ENCODE measurements at places on chromosomes 2 and 18.

DNA sequence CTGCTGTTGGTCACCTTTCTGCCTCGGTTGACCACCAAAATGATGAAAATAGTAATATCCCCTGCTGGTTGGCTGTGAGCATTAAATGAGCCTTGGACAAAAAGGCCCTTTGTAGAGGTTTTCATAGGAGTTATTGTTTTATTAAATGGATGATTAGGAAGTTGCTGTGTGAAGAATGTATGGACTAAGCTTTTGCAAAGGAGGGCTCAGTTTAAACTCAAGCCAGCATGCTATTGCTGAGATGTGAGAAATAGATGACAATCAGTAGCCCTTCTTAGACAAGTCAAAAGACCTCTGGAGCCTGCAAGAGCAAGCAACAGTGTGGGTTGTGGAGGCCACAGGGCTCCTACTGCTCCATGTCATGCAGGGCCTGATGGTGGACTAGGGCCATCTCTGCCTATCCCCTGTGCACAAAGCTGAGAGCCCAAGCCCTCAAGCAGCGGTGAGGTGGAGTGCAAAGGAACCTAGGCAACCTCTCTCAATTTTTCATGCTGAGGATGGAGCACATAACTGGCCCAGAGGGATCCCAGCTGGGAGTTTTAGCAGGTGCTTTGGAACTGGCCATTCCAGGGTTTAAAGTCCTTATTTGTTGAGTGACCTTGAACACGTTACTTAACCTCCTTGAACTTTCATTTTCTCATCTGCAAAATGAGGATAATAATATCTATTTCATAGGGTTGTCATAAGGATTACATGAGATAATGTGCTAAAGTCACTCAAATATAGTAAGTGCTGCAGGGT lies 37.1 kb downstream of the FOSL2 start:
- no peak for DNase-seq

DNA sequence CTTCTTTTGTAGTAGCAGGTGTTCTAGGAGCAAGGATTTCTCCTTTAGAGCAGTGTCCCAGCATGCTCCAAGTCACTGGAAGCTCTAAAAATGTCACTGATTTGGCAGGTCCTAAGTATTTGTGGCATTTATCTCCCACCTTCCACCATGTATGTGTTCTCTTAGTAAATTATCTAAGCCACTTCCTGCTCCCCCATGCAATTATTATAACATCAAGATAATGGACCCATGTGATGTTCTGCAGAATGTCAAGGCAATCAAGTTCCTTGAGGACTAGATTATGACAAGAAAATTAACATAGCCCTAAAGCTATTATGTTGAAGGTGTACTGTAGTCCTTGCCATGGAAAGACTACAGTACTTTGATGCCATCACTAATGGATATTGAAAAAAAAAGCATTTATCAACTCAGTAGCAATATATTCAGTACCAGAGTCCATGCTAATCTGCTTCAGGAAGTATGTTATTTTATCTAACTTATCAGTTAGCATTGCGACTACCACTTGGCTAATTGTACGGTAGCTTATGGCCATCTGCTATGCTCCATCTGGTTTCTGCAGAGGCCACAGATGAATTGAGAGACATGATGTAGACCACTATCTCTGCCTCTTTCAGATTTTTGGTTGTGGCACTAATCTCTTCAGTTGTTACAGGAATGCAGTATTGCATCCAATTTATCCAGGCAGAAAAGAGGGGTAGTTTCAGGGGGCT lies 56.7 kb downstream of the GPR39 start:
- no peak for DNase-seq

GRCh38 chr2:241639385-241639784 lies 1.9 kb downstream of the ATG4B start:
- no peak for DNase-seq

- DNase-seq, result no peak
These were observed 280.4 kb upstream of the SESTD1 start for GRCh38 chr2:179545024-179545423.

DNA sequence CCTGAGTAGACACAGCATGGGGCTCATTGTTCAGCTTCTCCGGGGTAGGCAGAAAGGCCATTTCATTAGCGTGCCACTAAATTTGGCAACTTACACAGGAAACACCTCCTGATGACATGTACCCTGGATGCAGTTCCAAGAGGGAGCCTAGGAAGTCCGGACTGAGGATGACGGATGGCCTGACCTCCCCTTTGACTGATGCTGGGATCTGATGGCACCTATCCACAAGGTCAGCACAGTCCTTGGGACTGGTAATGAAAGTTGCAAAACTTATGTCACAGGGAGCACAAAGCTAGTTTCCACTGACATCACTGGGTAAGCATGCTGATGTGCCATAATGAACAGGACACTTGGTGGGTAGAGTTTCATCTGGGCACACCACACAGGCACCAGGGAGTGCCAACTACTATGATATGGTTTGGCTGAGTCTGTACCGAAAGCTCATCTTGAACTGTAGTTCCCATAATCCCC lies 126.7 kb upstream of the ARL4C start:
- DNase-seq, result no peak

Data from CD4-positive, alpha-beta T cell treated with Interleukin-4 for 4 hours (primary cell).